ENCODE measurements at places on chromosomes 12 and 14.

DNA sequence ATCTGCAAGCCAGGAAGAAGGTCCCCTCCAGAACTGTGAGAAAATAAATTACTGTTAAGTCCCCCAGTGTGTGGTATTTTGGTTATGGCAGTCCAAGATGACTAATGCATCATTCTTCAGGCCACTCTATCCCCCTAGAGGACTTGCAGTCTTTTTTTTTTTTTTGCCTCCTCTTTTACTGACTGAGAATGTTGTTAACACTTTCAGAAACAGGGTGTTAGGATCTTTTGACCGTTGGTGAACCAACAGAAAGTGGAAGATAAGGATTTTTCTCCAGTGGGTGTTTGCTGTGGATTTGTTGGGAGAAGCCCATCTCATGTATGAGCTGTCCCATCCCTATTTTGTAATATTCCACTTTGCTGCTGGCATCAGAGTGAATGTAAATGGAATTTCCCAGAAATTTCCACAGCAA is 37.8 kb downstream of the MARK3 start:
- H3K27me3 ChIP-seq, result no peaks in the 10 kb centered on the region
- no peak for DNase-seq
- no peak overlapping the region for H3K27ac ChIP-seq

DNA sequence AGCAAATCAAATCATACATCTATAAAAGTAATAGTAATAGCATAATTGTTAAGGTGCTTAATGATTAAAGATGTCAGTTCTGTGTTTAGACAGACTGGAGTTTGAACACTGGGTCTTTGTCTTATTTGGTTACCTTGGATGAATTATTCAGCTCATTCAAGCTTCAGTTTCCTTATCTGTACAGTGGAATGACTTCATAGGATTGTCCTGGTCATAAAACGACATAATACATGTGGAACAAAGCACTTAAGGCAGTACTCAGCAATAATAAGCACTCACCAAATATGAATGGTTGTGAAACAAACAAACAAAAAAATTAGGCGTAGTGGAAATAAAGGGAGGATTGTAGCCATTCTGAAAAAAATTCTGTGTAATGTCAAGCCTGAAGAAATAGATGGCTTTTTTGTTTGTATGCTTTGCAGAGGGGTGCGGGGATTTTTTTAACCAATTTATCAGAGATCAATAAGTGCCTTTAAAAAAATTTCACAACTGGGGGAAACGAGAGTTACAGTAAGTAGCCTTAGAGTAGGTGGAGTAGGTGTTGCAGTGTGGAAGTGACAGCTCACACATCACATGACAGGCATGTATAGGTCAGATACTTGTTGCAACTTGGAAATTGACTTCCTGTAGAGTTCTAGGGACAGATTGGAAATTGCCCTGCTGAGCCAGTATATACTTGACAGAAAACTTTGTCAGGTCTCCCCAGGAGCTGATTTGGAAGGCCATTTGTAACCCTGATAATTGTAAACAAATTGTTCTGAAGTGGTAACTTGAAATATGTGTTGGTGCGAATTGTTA is 157.7 kb downstream of the SLC15A5 start:
- H3K27ac ChIP-seq, result peak overlapping the region; percentile 60
- no peaks in the 10 kb centered on the region for H3K27me3 ChIP-seq
- H3K36me3 ChIP-seq, result no peaks in the 10 kb centered on the region
- DNase-seq, result peak; percentile 40
- peaks cover 7% of the 10 kb centered on the region for H3K4me1 ChIP-seq
- no peak overlapping the region for H3K4me3 ChIP-seq

DNA sequence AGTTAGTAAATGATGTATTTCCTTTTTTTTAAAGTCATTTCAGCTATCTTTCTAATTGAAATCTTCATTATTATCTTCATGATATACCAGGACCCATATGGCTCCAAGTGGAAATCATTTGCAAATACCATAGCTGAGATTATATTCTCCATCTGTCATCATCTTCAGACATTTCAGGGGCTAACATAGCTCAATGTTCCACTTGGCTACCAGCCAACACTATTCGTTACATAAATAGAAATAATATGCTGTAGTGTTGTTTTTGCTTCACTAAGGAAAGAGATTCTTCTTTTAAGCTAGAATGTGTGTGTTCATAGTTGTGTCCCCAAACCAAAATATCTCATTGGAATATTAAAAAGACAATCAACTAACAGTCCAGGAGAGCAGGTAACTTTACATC is 225.1 kb downstream of the DIO2 start:
- no peaks in the 10 kb centered on the region for H3K36me3 ChIP-seq
- H3K27me3 ChIP-seq, result no peaks in the 10 kb centered on the region
- no peak for DNase-seq

DNA sequence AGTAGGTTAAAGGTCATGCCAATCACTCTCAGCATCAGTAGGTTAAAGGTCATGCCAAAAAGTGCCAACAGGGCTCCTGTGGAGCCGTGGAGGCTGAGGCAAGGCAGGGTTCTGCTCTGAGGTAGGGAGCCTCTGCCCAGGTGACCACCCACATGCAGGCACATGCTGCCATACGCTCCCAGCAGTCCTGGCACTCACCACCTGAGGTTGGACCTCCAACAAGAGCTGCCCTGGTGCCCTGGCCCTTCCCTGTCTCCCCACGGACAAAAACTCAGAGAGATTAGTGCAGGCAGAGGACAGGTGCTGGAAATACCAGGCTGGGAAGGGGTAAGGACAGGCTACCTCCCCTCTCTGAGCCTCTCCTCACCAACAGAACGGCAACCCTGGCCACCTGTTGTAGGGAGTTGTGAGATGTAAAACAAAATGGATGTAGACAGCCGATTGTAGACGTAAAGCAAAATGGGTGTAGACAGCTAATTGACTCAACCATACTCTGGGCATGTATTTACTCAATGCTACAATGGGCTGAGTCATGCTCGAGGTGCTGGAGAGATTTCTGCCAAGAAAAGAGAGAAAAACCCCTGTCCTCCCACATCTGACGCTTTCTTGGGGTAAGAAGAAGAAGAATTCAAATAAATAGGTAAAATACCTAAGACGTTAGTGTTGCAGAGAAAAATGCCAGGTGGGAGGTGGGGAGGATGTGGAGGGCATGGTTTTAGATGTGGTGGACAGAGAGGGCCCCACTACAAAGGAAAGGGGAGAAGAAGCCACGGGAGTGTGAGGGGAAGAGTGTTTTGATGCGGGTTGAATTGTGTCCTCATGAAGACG is 32.4 kb downstream of the LTBP2 start:
- H3K27ac ChIP-seq, result no peak overlapping the region
- H3K27me3 ChIP-seq, result no peaks in the 10 kb centered on the region
- no peak overlapping the region for H3K4me3 ChIP-seq
- H3K4me1 ChIP-seq, result no peaks in the 10 kb centered on the region
- no peaks in the 10 kb centered on the region for H3K36me3 ChIP-seq

- no peaks in the 10 kb centered on the region for H3K27me3 ChIP-seq
- H3K36me3 ChIP-seq, result no peaks in the 10 kb centered on the region
- no peak overlapping the region for H3K27ac ChIP-seq
- no peak for DNase-seq
- H3K4me1 ChIP-seq, result no peaks in the 10 kb centered on the region
These were observed 1598.3 kb downstream of the AACS start for GRCh38 chr12:126663304-126664094.

- H3K4me1 ChIP-seq, result no peaks in the 10 kb centered on the region
- H3K27me3 ChIP-seq, result no peaks in the 10 kb centered on the region
- no peaks in the 10 kb centered on the region for H3K36me3 ChIP-seq
- H3K4me3 ChIP-seq, result no peak overlapping the region
- no peak for DNase-seq
- no peak overlapping the region for H3K27ac ChIP-seq
These were observed 54.6 kb upstream of the USP44 start for GRCh38 chr12:95605875-95606274.

- DNase-seq, result no peak
- no peak overlapping the region for H3K27ac ChIP-seq
- no peaks in the 10 kb centered on the region for H3K27me3 ChIP-seq
- no peaks in the 10 kb centered on the region for H3K4me1 ChIP-seq
- H3K4me3 ChIP-seq, result no peak overlapping the region
These were observed 71.6 kb downstream of the ERGIC2 start for GRCh38 chr12:29309320-29309902.

GRCh38 chr14:64549791-64550620 is at the start of gene PPP1R36:
Gene PPP1R36 (plus strand): TSS chr14:64549961. CDS start chr14:64549998, 37 bp downstream.
- H3K36me3 ChIP-seq, result no peaks in the 10 kb centered on the region
- H3K4me1 ChIP-seq, result peaks cover 12% of the 10 kb centered on the region
- H3K4me3 ChIP-seq, result peak within 1 kb of the TSS; percentile 43
- peak within 1 kb of the TSS; percentile 48 for H3K27ac ChIP-seq
- DNase-seq, result peak; percentile 84
- peaks cover 10% of the 10 kb centered on the region for H3K27me3 ChIP-seq

GRCh38 chr12:79547735-79548609 is 142.8 kb downstream of the PAWR start:
- H3K4me1 ChIP-seq, result peaks cover 23% of the 10 kb centered on the region
- peak overlapping the region; percentile 88 for H3K27ac ChIP-seq
- no peak overlapping the region for H3K4me3 ChIP-seq
- H3K36me3 ChIP-seq, result no peaks in the 10 kb centered on the region

DNA sequence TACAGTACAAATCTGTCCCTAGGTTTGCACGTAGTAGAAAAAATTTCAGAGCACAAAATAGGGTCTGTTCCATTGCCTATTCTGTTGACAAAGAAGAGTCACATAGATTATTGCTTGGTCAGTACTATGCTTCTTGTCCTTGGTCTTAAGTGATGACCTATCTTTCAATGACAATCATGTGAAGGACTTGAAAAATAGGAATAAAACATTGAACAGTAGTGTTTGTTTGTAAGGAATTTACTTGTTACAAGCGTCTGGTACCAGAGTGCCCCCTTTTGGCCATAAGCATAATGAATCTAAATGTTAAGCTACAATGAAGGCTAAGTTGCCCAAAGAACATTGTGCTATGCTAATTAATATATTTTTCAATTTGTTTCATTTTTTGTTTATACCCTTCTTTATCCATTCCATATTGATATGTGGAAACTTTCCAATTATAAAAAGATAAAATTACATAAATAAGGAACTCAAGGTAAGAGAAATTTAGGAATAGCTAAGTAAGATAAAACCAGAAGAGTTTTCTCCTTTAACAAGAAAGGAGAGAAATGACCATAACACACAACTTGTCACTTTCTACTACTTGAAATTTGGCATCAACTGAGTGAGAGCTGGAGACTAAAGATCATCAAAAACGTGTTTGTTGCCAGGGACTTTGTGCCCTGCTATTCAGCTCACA is 204.7 kb downstream of the EPS8 start:
- no peak overlapping the region for H3K27ac ChIP-seq
- peak; percentile 35 for DNase-seq
- H3K4me1 ChIP-seq, result no peaks in the 10 kb centered on the region
- no peak overlapping the region for H3K4me3 ChIP-seq
- H3K27me3 ChIP-seq, result no peaks in the 10 kb centered on the region
- no peaks in the 10 kb centered on the region for H3K36me3 ChIP-seq

- peaks cover 12% of the 10 kb centered on the region for H3K4me1 ChIP-seq
- DNase-seq, result no peak
- no peaks in the 10 kb centered on the region for H3K27me3 ChIP-seq
- H3K4me3 ChIP-seq, result no peak overlapping the region
These were observed 29.2 kb downstream of the PRKD1 start for GRCh38 chr14:29898470-29898869.

- H3K36me3 ChIP-seq, result peaks cover 45% of the 10 kb centered on the region
- H3K27me3 ChIP-seq, result no peaks in the 10 kb centered on the region
- no peak for DNase-seq
- H3K4me3 ChIP-seq, result no peak overlapping the region
These were observed 87.1 kb downstream of the ACACB start for GRCh38 chr12:109203480-109203879.

DNA sequence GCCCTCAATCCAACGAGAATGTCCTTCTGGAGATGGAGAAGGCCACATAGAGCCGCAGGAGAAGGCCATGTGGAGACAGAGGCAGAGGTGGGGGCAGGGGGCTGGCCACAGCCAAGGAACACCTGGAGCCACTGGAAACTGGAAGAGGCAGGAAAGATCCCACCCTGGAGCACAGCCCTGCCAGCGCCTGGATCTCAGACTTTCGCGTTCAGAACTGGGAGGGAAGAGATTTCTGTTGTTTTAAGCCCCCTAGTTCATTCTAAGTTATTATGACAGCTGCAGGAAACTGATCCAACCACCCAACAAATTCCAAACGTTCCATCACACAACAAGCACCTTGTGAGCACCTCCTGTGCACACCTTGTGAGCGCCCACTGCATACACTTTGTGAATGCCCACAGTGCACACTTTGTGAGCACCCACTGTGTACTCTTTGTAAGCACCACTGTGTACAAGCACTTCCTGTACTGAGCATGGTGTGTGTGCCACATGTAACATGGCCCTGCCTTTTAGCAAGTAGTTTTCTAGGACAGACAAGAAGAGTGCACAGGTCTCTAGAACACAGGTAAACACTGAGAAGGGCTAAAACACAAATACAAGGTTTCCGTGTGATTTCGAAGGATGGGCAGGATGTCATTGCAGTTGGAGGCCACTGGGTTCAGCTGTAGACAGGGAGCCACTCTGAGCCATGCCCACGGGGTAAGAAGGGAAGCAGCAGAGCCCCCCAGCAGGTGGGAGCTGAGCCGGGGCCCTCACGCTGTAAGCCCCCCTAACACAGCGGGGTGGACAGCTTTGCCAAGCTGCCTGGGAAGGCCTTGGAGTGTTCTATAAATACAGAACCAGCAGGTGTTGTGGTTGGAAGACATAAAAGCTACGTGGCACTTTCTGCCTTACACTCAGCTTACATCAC is 15.4 kb downstream of the RIMBP2 start:
- DNase-seq, result no peak
- no peaks in the 10 kb centered on the region for H3K4me1 ChIP-seq
- H3K36me3 ChIP-seq, result no peaks in the 10 kb centered on the region
- no peak overlapping the region for H3K27ac ChIP-seq

DNA sequence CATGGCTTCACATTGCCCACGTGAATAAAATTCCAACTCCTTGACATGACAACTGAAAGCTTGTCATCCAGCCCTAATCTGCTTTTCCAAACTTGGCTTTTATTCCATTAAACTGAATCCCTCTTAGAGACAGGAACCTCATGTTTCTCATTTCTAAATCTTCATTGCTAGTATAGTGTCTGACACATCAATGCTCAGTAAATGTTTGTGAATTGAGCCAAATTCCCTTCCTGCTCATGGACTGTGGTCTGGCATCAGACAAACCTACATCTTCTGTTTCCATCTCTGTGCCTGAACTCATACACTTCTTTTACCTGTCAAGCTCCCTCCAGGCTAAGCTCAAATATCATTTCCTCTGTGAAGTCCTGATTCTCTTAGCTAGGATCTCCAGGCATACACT is 4.3 kb upstream of the FKBP11 start:
- H3K27ac ChIP-seq, result no peak overlapping the region
- H3K36me3 ChIP-seq, result peaks cover 38% of the 10 kb centered on the region
- H3K4me3 ChIP-seq, result no peak overlapping the region
- H3K4me1 ChIP-seq, result peaks cover 5% of the 10 kb centered on the region
- no peaks in the 10 kb centered on the region for H3K27me3 ChIP-seq
